ENCODE measurements at places on chromosomes 7 and 10.

DNA sequence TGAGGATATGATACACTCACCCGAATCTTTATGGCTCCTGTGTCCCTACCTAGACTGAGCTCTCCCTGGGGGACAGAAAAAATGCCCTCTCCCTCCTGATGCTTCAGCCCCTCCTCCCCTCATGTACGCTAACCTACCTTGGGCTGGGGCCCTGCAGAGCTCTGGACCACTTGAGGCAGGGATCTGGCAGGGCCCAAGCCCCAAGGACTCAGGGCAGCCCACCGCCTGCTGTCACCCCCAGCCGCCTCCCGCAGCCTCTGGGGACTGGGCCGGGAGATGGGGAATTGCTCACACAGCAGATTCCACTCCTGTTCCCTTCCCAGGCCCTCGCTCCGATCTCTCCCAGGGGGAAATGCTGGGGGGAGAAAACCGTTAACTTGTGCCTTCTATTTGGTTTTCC is 32.9 kb upstream of the LBX1 start:
- no peak for DNase-seq

DNA sequence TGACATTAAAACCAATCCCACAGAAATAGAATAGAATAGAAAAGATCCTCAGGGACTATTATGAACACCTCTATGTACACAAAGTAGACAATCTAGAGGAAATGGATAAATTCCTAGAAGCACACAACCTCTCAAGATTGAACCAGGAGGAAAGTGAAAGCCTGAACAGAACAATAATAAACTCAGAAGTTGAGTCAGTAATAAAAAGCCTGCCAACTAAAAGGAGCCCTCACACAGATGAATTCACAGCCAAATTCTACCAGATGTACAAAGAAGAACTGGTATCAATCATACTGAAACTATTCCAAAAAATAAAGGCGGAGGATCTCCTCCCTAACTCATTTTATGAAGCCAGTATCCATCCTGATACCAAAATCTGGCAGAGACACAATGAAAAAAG is 220.3 kb upstream of the HPS1 start:
- DNase-seq, result no peak

- DNase-seq, result no peak
Measured at GRCh38 chr10:46272863-46273415, 13.9 kb upstream of the ANTXRL start.

GRCh38 chr10:114682121-114682520 is 24.0 kb upstream of the ABLIM1 start:
- no peak for DNase-seq

DNA sequence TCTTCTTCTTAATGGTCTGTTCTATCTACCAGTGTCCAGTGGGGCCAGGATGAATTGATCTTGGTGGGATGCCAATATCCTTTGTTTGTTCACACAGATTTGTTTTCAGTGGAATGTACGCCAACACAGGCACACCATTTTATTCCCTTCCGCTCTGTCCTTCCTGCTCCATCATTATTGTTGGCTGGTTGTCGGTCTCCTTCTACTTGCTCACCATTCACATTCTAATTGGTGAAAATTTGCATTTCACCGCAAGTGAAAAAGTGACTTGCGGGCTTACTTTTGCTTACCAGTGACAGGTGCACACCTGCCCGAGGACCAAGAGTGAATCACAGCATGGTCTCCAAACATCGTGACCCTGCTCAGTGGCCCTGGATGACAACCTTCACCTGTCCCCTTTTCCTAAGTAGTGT is 148.3 kb downstream of the NOC3L start:
- DNase-seq, result no peak

- no peak for DNase-seq
Measured at GRCh38 chr10:60846173-60846572, 67.9 kb downstream of the CDK1 start.

DNA sequence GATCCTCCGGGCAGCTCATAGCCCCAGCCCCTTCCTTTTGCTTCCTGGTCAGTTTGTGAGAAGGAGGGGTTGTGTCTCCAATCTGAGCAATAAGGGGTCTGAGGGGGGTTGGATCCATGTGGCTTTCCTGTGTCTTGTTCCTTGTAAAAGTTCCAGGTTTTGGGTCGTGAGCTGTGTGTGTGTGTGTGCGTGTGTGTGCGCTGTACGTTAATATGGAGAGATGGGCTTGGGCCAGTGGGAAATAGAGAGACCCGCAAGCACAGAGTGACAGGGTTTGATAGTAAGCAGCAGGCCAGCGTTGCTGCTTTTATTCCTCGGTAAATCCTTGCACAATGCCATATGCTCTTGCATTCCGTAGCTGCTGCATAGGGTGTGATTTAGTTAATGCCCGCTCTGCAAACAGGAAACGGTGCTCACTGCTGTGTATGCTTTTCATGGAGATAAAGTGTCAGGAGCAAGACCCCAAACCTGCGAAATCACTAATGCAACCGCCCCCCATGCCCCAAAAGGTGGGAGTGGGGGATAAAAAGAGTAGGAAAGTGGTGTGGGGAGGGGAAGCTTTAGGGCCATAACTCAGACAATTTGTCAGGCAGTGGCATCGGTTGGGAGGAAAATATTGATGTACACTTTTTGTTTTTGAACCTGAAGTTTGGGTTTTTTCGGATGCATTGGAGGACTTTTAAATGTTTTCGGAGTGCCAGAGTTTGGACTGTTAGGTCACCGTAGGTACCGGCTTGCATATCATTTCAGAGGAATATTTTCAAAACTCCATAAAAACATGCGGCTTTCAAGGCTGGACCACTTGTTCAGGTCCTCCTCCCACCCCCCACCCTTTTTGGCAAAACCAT is 108.7 kb downstream of the TCF7L2 start:
- no peak for DNase-seq

GRCh38 chr10:89916468-89917215 is 215.3 kb downstream of the KIF20B start:
- no peak for DNase-seq

DNA sequence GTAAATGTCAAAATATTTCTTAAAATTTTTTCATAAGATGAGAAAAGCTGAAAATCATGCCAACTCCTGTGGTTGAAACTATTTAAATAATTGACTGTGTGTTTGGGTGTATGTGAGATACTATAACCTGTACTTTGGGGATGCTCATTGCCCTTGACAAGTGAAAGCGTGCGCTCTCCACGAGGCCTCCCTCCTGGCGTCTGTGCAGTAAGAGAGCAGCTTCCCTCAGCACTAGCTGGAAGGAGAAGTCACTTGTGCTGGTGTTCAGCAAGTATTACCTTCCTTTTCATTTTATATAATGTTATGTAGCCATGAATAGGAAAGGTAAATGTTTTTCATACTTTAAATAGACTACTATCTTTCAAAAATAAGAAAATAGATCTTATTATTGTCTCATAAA is 118.9 kb downstream of the ZEB1 start:
- DNase-seq, result no peak

- no peak for DNase-seq
Measured at GRCh38 chr10:72561745-72562166, 64.1 kb downstream of the MICU1 start.

- no peak for DNase-seq
Measured at GRCh38 chr7:93574646-93575554, at the start of gene CALCR. Gene CALCR (minus strand): TSS chr7:93574724. CDS start chr7:93486981, 87,743 bp downstream.

- DNase-seq, result no peak
Measured at GRCh38 chr7:82146491-82146890, 297.1 kb downstream of the CACNA2D1 start.

DNA sequence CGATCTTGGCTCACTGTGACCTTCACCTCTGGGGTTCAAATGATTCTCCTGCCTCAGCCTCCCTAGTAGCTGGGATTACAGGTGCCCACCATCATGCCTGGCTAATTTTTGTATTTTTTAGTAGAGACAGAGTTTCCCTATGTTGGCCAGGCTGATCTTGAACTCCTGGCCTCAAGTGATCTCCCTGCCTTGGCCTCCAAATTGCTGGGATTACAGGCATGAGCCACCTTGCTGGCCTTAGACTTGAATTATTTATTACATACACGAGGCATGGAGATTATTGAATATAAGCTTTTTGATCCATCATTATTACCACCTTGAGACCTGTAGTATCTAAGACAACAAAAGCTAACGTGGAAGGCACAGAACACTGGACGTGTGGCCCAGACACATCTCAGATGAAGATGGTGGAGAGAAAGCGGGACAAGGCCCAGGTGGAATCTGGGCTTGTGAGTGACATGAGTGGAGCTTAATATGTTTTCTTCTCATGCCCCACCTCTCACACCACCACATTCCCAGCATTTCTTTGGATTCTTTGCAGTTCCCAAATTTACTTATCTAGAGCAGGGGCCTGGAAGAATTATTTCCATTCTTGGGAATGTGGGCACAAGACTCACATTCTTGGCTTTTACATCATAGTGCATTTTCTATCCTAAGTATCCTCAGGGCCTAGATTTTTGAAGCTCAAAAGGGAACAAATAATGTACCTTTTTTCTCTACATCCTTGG is 76.6 kb downstream of the SUGCT start:
- DNase-seq, result no peak

GRCh38 chr7:90752051-90752450 is 155.9 kb downstream of the CDK14 start:
- DNase-seq, result no peak

DNA sequence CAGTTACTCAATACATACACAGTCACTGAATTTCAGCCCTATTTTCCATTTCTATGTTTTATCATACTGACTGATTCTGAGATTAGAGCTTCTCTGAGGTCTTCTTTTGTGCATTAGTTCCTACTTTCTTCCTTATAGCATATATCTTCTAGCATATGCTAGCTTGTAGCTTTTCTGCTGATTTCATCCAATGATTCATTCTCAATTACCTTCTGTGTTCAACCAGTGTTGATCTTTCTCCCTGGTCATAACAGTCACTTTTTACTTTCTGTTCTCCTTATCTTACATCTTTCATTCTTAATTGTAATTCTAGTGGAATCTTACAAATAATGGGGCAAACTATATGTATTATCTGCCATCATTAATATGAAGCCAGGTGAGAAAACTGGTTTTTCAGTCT is 159.5 kb upstream of the HGF start:
- no peak for DNase-seq
